Hepatocyte (in vitro differentiated cells): ENCODE measurements at places on chromosomes 2 and 18. TPM values are rescaled to one million over a fixed set of nuclear protein-coding genes. Genes with fewer than 3 reads are reported as not detected.
A peak's percentile ranks its signal among the peaks of the same experiment; 100 is the strongest.

DNA sequence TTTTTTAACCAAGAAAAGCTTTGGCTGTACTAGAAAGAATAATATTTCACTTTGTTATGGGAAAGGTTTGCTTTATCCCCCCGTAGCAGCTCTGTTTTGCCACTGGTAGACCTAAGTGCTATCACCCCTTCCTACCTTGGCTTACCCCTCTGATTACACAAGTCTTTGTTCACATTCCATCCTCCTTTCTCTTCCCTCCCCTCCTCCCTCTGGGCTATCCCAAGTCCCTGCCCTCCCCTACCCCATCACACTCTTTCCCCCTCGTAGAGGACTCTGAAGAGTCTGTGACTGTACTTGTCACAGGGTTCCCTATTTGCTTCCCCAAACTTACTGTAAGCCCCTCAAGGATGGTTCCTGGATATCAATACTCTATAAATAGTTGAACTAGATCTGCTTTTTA is 152.9 kb upstream of the NOSTRIN start:
- DNase-seq: no peak

GRCh38 chr2:118672571-118673158 is 174.8 kb downstream of the EN1 start:
- DNase-seq: peak; percentile 27

The IL36G gene
- 0.20 TPM in 1 of 2 replicates, not detected in the other for total RNA-seq

- DNase-seq: no peak
These were observed 63.4 kb downstream of the RELCH start for GRCh38 chr18:62250475-62250874.

DNA sequence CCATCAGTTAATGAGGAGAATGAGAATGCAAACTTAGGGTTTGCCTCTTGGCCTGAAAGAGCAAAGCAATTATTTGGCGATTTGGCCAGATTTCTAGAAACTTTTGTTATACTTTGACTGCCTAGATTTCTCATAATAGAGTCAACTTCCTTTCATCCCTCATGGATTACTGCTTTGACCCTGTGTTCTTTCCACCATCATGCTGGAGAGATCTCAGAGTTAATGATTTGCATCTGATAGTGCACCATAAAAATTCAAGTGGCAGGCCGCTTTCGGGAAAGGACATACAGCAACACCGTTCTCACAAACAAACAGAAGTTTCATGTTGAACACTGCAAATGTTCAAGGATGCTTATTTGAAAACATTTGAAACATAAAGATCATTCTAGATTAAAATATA is 143.7 kb upstream of the ZFP36L2 start:
- DNase-seq: no peak

The SAG gene
- 0.47 TPM in 1 of 2 replicates, not detected in the other for total RNA-seq
